Daoy (cell line): ENCODE measurements at places on chromosomes 12 and 14. TPM values are rescaled to one million over a fixed set of nuclear protein-coding genes. Genes with fewer than 3 reads are reported as not detected.

The BIN2 gene
- total RNA-seq, result not detected in 2 replicates

The TOMM20L gene
- total RNA-seq, result not detected in 2 replicates

- DNase-seq, result peak; percentile 36
Measured at GRCh38 chr14:76810953-76811400, 1.7 kb downstream of the ANGEL1 start.

DNA sequence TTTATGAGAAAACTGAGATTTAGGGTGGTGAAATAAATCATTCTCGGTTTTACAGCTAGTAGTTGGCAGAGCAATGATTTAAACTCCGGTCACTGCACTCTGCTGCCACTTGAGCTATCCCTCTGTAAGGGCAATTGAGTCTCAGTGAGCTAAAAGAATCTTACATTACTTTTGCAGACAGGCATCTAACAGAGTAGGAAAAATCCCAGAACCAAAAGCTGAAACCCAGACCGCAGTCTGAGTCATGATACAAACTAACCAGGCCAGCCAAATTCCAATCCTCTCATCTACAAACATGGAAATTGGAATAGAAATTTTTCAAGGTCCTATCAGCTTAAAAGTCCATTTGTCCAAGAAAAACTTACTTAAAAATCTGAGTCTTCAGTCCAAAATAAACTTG is 73.7 kb downstream of the ANKS1B start:
- peak; percentile 86 for DNase-seq

- peak; percentile 23 for DNase-seq
Measured at GRCh38 chr12:51171884-51172514, 936 bp downstream of the TFCP2 start.

DNA sequence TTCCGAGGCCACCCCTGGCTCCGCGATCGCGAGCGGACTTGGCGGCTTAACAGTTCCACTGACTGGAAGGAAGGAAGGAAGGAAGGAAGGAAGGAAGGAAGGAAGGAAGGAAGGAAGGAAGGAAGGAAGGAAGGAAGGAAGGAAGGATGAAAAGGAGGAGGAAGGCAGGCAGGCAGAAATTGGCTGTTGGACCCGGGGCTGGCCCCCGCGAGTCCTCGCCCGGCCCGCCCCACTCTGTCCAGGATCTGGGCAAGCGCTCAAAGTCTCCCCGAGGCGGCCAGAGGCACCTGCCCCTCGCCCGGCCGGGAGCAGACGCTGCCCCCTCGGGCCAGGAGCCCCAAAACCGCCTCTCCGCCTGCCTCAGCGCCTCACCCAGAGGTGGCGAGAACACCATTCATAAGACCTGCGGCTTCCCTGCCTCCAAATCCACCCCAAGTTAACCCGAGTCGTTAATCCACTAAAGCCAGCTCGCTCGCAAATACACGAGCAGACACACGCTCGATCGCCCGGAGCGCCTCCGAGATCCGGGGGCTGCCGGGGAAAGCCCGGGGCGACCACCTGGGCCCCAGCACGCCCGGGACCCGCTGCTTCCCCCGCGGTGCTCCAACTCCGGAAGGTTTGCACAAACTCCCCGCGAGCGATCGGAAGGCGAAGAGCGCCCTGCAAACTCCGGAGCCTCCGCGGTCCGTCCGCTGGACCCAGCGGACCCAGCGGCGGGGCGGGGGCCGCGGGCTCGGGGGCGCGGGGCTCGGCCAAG is 844 bp downstream of the DPF3 start:
- peak; percentile 58 for DNase-seq

- DNase-seq, result peak; percentile 71
Measured at GRCh38 chr12:124188561-124189405, 106.1 kb upstream of the RFLNA start.

DNA sequence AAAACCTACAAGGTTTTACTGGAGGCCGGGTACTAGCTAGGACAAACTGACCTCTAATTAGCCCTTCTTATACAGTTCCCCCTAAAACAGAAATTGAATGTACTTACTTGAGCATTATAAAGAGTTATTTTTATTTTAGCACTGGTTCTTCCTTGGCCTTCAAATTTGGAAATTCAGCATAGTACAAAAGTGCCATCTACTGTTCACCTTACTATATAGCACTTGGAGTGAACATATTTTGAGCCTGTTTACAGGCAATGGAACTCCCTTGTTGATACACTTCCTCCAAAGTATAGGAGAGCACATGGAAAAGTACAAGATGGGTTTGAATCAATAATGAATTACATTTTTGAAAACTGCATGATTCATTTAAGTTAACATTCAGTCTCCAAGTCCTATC is 3.9 kb upstream of the POC1B start:
- peak; percentile 17 for DNase-seq

GRCh38 chr12:2177751-2178150 is 125.0 kb downstream of the CACNA1C start:
- no peak for DNase-seq
